ENCODE measurements at places on chromosomes 5 and 9.

DNA sequence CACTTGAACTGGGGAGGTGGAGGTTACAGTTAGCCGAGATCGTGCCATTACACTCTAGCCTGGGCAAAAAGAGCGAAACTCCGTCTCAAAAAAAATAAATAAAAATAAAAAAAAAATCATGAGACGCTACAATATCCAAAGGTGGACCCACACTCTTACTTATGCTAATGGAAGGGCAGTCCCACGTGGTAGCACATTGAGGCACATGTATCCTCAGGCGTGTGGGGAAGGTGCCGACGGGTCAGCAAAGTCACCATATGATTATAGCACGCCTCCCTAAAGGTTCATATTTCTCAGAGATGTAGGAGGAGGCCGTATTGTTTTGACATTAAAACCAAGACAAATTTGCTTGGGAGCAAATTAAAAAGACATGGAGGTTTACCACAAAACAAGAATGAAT, 201.6 kb downstream of the LRRC70 start:
- no peak for DNase-seq

DNA sequence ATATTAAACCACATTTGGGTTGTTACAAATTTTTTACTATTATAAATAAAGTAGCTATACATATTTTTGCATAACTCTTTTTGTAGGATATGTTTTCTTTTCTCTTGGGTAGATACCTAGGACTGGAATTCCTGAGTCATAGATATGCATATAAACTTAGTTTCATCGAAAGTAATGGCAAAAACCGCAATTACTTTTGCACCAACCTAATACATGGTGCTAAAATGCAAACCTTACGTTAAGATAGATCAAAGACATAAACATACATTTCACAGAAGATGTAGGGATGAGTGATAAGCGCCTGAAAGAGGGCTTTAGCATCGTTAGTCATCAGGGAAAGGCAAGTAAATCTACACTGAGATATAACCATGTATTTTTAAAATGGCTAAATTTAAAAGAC, 178.4 kb upstream of the EFNA5 start:
- no peak for DNase-seq

- DNase-seq = peak; percentile 41
Measured at GRCh38 chr9:121393318-121393717, 23.3 kb upstream of the STOM start.

DNA sequence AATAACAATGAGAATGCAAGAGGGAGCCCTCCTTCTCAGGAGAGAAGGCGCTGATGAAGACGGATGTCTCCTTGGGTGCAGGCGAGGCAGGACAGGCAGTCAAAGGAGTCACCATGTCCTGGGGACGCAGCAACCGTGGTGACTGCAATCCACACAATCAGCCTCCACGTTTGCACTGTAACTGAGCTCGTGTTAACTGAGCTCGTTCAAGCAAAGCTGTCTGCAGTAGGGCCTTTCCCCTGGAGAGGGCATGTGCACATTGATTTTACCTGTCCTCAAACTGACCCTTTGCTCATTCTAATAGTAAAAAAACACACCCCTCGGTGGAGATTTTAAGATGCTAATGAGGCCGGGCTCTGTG, 2.8 kb downstream of the SARDH start:
- DNase-seq = no peak

DNA sequence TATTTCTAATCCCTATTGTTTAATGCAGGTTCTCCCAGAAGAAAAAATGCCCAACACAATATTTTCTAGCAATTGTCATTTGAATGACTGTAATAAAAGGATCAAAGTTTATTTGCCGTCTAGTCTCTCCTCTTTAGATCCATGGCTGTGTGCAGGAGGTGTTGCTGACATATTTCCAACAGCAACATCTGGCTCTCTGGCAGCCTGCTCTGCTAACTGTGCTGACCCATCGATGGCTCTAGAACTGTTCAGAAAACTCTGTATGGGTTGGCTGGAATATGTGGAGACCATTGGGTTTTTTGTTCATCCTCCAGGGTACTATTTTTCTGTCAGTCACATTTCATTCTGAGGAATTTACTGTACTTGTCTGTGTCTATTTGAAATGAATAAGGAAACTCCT, 202.0 kb upstream of the SLC27A6 start:
- no peak for DNase-seq

GRCh38 chr9:68730570-68731235, 25.7 kb downstream of the PIP5K1B start:
- DNase-seq = no peak

DNA sequence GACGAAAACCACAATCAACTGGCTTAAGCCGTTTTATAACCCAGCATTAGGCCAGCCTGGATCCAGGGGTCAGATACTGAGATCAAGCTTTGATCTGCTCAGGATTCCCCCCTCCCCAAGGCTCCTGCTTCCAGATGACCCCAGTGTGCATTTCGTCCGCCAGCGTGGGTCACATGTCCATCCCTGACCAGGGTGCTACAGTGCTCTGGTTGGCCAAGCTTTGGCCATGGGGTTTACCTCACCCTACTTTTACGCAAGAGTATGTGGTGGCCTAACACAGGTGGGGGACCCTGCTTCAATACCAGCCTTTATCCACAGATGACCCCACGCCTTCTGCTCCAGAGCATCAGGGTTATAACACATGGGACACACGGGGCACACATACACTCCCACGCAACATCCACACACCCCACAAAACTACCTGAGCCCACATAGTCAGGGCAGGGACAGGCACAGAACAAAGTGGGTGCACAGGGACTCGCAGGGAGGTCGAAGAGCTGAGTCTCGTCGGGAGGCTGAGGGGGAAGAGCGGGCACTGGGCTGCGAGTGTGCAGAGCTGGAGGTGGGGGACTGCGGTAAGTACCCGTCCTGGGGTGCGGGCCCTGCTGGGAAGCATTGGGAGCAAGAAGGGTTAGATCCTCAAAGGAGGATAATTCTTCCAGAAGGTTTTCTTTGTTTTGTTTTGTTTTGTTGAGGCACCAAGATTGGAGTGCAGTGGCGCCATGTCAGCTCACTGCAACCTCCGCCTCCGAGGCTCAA, 5.0 kb upstream of the SQSTM1 start:
- no peak for DNase-seq

DNA sequence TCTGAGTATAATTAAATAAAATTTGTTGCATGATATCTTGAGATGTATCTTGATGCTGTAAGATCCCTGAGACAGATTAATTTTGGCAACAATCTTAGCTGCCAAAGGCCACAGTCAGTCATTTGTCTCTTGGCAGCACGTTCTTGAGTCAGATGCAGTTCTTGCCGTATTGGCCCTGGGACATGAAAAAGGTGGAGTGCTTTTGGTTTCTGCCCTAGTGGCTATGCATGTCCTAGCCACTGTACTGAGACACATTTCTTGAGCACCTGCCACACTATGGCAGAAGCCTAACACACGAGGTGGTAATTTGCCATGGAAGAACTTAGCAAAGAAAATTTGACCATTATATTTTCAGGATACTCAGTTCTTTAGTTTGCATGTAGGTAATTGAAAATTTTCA, 45.0 kb upstream of the PHF2 start:
- DNase-seq = peak; percentile 19

- DNase-seq = peak; percentile 22
Measured at GRCh38 chr5:97163360-97163764, 19.7 kb downstream of the RIOK2 start.

GRCh38 chr9:16058131-16058549, 505.3 kb downstream of the CCDC171 start:
- peak; percentile 94 for DNase-seq

GRCh38 chr5:149298842-149299404, 27.3 kb downstream of the AFAP1L1 start:
- no peak for DNase-seq

DNA sequence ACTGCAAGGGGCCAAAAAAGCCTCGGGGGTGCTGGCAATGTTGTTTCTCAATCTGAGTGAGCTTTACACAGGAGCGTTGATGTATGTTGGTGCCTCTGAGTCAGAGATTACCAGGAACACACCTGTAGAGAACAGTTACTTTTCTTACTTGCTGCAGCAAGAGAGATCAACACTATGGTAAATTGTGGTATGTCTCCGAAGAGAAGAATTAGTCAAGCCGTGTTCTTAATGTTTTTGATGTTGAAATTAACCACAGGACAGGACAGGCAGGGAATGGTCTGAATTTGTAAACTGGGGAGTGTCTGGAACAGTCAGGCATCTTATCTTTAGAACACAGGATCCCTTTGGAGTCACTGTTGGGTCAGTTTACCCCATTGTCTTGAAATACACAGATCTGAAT, 285.7 kb downstream of the DNAH5 start:
- peak; percentile 41 for DNase-seq

GRCh38 chr5:76521240-76521758, 101.9 kb downstream of the F2RL2 start:
- DNase-seq = peak; percentile 13

GRCh38 chr5:116381201-116381600, 193.4 kb downstream of the SEMA6A start:
- no peak for DNase-seq

DNA sequence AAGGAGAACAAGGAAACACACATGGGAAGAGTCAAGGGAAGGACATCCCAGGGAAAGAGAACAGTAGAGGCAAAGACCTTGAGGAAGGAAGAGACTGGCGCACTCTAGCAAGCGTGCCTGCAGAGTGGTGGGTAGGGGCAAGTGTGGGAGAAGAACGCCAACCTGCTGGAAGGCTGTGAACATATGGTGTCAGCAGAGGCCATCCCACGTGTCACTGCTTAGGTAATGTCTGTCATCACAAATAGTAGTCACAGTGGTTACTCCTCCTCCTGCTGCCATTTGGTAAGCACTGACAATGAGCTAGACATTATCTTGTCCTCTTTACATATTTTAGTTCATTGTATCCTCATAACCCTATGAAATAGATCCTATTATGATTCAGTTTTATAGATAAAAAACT, 206.4 kb upstream of the TRIM32 start:
- no peak for DNase-seq

- no peak for DNase-seq
Measured at GRCh38 chr5:116564756-116565490, 9.7 kb downstream of the SEMA6A start.

GRCh38 chr9:137199411-137200121, 975 bp downstream of the TPRN start:
- DNase-seq = no peak

DNA sequence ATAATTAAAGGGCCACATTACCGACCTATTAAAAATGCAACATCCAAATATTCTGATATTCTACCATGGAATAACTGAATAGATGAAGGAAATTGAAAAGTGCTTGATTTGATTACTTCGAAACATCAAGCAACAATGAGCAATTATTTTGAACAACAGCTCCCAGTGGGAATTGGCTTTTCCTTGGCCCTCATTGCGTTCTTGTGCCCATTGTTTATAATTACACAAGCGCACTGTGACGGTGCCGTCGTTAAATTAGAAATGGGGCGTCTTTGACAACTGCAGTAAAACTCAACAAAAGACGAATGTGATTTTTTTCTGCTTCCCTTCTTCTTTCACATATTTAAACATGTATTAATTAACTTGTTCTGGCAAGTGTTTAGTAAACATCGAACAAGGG, 61.6 kb downstream of the CDH6 start:
- DNase-seq = no peak

- DNase-seq = peak; percentile 92
Measured at GRCh38 chr5:122163121-122164069, 34.0 kb downstream of the ZNF474 start.

DNA sequence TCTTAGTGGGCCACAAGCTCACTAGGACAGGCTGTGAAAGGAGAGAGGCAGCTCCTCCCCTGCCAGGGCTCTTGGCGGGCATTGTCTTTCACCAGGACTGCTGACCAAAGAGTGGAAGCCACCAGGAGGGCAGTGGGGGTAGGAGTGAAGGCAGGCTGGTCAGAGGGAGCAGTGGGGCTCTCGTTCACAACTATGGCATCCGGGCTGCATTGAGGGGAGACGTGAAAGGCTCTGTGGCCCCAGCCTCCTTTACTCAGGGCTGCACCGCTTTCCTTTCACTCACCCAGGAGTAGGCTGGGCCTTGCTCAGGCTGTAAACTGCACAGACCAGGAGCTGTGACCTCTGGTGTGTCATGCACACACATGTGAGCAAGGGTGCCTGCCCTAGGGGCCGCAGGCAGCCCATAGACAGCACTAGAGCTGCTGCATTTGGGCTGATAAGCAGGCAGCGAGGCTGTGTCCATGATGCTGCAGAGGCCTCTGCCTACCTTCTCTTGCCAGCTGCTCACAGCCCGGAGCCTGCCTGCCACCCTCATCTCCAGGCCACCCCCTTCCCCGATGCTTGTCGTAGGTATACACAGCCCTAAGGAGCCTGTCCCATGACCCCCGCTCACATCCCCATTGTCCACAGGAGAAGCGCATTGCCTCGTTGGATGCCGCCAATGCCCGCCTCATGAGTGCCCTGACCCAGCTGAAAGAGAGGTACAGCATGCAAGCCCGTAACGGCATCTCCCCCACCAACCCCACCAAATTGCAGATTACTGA, 130.4 kb downstream of the DAB2IP start:
- DNase-seq = no peak

DNA sequence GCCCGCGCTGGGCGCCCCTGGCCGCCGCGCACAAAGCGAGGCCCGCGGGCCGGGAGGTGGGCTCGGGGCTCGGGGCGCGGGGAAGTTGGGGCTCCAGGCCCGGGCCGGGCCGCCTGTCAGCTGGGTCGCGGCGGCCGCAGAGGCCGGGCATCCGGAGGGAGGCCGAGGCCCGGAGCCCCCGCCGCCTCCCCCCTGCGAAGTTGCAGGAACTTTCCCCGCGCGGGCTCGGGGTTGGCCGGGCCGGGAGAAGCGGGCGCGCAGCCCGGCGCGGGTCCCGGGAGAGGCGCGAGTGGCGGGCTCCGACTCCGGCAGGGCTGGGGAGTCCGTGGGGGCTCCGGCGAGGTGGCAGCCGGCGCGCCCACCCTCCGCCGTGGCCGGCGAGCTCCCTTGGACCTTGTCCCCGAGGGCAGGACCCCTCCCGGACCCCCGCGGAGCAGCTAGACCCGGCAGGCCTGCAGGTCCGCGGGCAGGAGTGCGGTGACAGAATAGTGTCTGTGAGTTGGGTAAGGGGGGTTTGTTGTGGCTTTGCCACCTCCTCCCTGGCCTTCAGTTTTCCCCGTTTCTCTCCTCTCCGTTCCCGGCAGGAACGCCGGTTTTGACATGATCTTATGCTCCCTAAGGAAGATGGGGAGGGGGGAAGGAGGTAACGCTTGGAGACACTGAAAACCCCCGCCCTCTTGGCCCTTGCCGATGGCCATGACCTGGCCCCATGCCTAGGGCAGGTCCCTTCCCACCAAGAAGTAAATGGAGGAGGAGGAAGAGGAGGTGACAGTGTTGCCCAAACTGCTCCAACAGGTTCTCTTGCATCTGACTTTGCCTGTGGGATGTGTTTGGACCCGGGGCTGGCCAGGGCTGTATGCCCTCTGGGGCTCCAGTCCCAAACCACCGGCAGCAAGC, 942 bp downstream of the PHF2 start:
- DNase-seq = no peak

- no peak for DNase-seq
Measured at GRCh38 chr5:162382839-162383238, 315.3 kb downstream of the GABRG2 start.

- peak; percentile 1 for DNase-seq
Measured at GRCh38 chr5:24401773-24402172, 243.0 kb downstream of the CDH10 start.
